ENCODE measurements at places on chromosomes 6 and 20. TPM values are rescaled to one million over a fixed set of nuclear protein-coding genes. Genes with fewer than 3 reads are reported as not detected.

DNA sequence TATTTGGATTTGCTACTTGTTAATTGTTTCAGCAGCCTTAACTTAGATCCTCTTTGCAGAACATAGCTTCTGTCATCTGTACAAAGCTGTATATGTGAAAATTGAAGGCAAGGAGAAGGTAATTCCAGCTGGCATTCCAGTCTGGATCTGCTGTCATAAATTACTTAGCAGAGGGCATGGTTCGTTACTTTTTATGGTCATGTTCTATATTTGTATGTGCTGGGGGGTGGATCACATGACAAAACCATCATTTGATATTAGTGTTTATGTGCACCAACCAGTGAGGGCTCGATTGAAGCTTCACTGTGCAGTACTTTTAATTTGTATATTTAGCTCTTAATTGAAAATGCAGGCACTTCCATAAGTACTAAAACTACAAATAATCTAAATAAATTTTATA is 80.2 kb downstream of the CAP2 start:
- DNase-seq, result no peak

DNA sequence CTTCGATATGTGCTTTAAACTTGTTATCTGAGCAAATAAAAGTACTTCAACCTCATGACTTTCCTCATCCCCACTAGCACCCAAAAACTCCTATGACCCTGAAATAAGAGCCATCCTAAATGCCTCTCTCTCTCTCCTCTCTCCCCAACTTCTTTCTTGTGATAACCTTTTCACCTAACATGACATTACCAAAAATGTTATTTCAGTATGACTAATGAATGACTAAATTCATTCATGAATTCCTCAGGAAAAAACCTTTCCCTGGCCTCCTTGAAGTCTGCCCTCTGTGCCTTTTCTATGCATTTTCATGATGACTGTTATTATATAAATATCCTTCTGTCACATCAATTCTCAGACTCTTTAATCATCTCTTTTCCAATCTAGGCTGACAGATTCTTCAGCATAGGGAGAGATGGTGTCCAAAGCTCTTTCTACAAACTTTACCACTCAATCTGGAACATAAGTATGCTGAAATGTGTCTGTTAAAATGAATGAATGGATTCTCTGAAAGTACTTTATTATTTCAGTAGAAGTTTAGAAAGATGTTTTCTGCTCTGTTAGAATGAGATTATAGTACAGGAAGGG is 114.3 kb upstream of the GGTLC1 start:
- no peak for DNase-seq

Gene SNAP25
- total RNA-seq, result 0.12 TPM

GRCh38 chr6:42179945-42180313 is 6.8 kb downstream of the GUCA1A start:
- DNase-seq, result no peak

DNA sequence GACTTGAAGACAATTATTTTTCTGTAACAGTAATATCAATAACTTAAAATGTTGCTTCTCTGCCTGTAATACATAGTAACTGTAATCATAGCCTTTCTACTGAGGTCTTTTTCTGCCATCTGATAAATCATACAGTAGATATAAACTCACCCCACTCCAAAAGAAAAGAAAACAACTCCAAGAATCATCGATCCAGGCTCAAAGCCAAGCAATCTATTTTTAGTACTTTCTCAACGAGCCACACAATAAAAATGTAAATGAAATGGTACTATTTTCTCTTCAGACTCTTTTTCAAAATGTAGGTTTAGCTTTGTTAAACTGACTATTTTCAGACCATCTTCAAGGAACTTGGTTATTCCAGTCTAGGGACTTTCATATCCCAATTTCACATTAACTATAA is 493.3 kb downstream of the ADGRB3 start:
- DNase-seq, result no peak

DNA sequence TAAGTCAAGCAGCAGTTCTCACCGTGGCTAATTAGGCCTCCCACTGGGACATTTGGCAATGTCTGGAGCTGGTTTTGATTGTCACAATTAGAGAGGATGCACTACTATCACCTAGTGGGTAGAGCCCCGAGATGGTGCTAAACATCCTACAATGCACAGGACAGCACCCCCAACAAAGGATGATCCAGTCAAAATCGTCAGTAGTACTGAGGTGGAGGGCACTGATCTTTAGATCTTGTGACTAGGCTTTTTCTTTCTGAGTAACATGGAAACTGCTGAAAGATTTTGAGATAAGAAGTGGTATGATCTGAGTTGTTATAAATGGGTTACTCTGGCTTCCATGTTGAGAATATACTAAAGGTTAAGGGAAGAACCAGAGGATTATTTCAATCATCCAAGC is 12.0 kb downstream of the UBD start:
- no peak for DNase-seq

DNA sequence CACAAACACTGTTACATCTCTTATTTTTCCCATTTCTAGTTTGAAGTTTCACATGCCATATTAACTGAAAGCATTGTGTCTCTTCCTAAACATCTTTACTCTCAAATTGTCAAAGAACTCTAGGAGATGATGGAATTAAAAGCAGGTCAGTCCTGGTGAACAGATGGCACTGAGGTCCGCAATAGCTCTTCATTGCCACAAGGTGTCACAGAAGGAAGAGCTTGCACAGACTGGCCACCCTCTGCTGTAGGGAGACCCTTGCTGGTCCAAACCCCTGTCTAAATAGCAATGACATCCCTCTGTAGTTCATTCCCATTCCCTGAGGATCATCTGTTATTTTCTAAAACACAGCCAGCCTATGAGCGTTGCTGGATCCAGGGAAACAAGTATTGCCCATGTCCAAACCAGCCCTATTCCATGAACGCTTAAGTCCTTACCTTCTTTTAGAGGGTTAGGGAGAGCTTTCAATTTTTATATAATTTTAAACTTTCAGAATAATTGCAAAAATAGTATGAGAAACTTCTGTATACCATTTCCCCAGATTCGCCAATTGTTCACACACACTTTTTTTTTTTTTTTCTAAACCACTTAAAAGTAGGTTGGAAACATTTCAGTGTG is 10.1 kb upstream of the HDAC2 start:
- no peak for DNase-seq

DNA sequence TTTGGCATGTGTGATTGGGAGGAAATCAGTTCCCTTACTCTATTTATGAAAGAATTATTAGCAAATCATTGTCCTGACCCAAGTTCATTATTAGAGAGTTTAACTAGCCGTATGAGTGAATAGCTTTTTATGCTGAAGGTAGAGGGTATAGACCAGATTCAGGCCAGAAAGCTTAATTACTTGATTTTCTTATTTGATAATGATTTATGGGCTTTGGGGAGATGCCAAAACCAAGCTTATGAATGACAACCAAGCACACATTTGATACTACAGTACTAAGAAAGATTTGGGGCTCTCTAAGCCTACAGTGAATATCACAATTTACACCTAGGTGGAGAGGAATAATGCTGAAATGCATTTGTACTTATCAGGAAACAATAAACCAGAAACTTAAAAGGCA is 193.2 kb downstream of the ARHGAP18 start:
- DNase-seq, result no peak

Gene PNISR
- total RNA-seq, result 162 TPM

DNA sequence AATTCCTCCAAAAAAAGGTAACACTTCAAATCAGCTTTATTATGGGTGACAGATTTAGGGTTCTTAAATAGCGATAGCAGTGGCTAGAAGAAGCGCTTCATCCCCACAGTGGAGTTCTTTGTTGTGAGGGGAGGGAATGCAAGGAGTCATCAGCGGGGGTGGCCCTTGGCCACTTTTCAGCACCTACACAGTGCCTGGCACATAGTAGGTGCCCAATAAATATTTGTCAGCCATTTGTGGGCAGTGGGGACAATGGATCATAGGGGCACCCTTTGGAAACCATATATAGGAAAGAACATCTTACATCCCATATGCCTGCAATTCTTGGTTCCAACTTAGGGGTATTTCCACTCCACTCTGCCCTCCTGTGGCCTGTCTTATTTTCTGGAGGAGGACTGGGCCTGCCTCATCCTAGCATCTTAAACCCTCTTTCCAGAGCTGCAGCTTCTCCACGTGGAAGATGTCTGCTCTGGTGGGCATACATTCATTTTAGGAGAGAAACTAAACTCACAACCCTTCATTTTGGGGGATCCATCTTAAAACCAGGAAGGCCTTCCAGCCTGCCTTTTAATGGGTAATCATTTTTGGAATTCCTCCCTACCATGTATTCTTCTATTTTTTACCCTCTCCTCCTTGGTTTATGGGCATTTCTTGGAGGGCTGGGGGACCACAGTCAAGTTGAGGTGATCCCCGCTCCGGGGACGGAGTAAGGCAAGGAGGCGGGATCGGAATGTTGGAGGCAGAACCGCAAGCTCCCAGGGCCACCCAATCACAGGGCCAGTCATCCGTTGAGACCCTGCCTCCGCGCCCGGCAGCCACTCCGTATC is 2.6 kb upstream of the GPSM3 start:
- DNase-seq, result no peak

DNA sequence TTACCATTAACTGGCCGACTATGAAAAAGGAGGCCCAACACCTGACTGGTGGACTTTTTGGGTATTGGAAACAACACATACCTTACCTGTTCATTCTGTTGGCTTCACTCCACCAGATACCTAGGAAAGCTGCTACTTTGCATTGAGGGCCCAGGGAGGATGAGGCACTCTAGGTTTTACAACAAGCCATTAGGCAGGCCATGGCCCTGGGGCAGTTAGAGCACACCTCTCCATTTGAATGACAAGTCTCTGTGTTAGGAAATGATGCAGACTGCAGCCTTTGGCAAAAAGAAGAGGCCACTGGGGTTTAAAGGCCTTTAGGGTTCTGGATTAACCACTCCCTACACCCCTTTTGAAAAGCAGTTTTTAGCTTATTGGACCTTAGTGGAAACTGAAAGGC is 144.3 kb downstream of the OR2B2 start:
- DNase-seq, result no peak

GRCh38 chr6:5241252-5241651 is 19.5 kb downstream of the LYRM4 start:
- no peak for DNase-seq

Gene ZBTB2
- total RNA-seq, result 14.8 TPM

Gene CST1
- not detected for total RNA-seq

GRCh38 chr20:38012332-38012731 is 20.9 kb downstream of the TTI1 start:
- DNase-seq, result no peak

- no peak for DNase-seq
These were observed 182.4 kb downstream of the CD109 start for GRCh38 chr6:73878403-73878802.

Gene TTK
- total RNA-seq, result 53.8 TPM

GRCh38 chr6:109944448-109944847 is 33.7 kb upstream of the GPR6 start:
- no peak for DNase-seq

DNA sequence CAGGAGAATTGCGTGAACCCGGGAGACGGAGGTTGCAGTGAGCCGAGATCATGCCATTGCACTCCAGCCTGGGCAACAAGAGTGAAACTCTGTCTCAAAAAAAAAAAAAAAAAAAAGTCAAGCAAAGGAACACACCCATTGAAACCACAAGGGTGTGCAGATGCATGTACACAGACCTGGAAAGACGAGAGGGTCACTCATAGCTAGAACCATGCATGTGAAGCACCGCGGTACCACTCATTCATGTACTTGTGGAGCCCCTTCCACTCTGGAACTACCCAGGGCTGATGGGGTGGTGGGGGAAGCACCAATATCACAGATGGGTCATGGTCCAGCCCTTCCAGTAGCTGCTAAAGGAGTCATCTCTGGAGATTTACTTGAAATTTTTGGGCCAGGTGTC is 7.4 kb upstream of the TJAP1 start:
- DNase-seq, result no peak

DNA sequence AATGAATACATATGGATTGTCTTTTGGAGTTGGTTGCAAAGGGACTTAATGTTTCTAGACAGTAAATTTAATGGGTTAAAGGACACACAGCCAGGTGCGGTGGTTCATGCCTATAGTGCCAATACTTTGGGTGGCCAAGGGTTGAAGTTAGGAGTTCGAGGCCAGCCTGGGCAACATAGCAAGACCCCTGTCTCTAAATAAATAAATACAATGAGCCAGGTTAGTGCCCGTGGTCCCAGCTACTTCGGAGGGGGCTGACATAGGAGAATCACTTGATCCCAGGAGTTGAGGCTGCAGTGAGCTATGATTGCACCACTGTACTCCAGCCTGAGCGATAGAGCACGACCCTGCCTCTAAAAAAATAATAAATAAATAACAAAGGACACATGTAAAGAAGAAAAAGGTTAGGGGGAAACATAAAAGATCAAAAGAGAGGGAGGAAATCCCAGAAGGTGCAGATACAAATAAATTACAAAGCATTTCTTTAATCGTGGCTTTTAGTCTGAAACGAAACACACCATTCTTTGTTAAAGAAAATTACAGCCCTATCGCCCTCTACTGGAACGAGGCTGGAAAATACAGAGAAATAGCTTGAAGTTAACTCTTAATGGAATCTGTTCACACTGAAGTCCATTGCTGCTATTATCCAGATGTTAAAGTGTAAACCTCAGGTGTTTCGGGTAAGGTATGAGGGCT is 42.6 kb upstream of the SCML4 start:
- DNase-seq, result no peak

DNA sequence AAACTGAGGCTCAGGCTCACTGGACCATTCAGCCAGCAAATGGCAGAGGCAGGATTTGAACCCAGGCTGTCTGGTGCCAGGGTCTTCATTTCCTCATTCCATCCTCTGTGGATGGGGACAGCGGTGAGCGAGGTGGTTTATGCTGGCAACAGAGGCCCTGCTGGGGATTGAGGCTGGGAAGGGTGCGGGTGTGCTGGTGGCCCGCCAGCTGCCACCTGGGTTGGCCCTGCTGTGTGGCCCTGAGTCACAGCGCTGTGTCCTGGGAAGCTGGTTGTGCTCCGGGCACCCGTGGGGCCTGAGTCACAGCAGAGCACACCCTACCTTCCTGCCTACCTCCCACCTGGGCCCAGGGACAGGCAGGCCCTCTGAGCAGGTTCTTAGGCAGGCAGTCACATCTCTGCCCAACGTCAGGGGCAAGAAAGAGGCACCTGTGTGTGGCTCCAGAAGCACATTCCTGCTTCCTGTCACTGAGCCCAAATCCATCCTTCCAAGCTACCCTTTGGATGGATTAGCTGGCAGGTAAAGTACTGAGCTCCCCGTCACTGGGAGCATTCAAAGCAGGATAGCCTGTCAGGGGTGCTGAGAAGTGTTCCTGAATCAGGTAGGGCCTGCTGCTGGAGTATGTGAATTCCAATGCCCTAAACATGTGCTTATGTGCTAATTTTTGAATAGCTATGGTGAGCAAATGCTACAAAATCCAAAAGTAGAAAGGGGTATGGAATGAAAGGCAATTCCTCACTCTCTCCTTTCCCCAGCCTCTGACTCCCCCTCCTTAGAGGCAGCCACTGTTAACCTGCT is 53.9 kb downstream of the CEBPB start:
- no peak for DNase-seq

DNA sequence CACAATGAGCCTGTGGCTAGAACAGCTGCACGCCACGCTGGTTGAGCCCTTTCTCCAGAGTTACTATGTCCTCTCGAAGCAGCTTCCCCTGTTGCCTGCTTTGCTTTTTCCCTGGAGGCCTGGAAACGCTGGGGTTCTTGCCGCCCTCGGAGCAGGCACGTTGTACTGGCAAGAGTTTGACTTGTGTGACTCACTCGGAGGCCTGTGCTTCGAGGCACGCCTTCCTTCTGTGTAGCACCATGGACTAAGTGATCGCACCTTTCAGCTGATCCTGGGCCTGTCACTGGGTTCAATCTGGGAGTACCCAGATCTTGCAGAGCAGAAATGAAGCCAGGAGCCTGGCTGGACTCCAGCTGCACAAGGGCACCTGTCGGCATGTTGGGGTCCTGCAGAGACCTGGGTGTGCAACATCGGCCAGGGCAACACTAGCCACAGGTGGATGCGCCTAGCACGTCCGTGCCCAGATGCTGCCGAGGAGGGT is 5.2 kb downstream of the INSM1 start:
- no peak for DNase-seq

- no peak for DNase-seq
These were observed 81.1 kb downstream of the PLCG1 start for GRCh38 chr20:41218466-41218865.

All from activated naive CD4-positive, alpha-beta T cell treated with anti-CD3 and anti-CD28 coated beads, Interleukin-2, amount 50 U/mL, for 72 hours (primary cell).